B cell (primary cell): ENCODE measurements at places on chromosomes 11 and 22. TPM values are rescaled to one million over a fixed set of nuclear protein-coding genes. Genes with fewer than 3 reads are reported as not detected.

- peak overlapping the region; percentile 71 for H3K27ac ChIP-seq
- H3K4me1 ChIP-seq, result peaks cover 82% of the 10 kb centered on the region
- H3K27me3 ChIP-seq, result no peaks in the 10 kb centered on the region
- peaks cover 36% of the 10 kb centered on the region for H3K36me3 ChIP-seq
Observed at GRCh38 chr22:38754751-38755154, 1.0 kb downstream of the SUN2 start.

GRCh38 chr11:25650319-25650718 is 681.6 kb upstream of the ANO3 start:
- H3K27ac ChIP-seq, result no peak overlapping the region
- no peak for DNase-seq
- no peaks in the 10 kb centered on the region for H3K4me1 ChIP-seq
- H3K4me3 ChIP-seq, result no peak overlapping the region

- H3K4me1 ChIP-seq, result no peaks in the 10 kb centered on the region
- no peak overlapping the region for H3K27ac ChIP-seq
- H3K27me3 ChIP-seq, result no peaks in the 10 kb centered on the region
Observed at GRCh38 chr22:47151490-47151889, 389.0 kb downstream of the TBC1D22A start.

- H3K36me3 ChIP-seq, result no peaks in the 10 kb centered on the region
- no peak overlapping the region for H3K27ac ChIP-seq
- no peaks in the 10 kb centered on the region for H3K27me3 ChIP-seq
- DNase-seq, result no peak
- no peaks in the 10 kb centered on the region for H3K4me1 ChIP-seq
Observed at GRCh38 chr11:40273192-40273732, 1186.2 kb downstream of the LRRC4C start.

- H3K36me3 ChIP-seq, result no peaks in the 10 kb centered on the region
- peaks cover 15% of the 10 kb centered on the region for H3K27me3 ChIP-seq
- H3K27ac ChIP-seq, result no peak overlapping the region
- no peak overlapping the region for H3K4me3 ChIP-seq
- no peak for DNase-seq
Observed at GRCh38 chr11:117489999-117490679, 162.5 kb downstream of the CEP164 start.

DNA sequence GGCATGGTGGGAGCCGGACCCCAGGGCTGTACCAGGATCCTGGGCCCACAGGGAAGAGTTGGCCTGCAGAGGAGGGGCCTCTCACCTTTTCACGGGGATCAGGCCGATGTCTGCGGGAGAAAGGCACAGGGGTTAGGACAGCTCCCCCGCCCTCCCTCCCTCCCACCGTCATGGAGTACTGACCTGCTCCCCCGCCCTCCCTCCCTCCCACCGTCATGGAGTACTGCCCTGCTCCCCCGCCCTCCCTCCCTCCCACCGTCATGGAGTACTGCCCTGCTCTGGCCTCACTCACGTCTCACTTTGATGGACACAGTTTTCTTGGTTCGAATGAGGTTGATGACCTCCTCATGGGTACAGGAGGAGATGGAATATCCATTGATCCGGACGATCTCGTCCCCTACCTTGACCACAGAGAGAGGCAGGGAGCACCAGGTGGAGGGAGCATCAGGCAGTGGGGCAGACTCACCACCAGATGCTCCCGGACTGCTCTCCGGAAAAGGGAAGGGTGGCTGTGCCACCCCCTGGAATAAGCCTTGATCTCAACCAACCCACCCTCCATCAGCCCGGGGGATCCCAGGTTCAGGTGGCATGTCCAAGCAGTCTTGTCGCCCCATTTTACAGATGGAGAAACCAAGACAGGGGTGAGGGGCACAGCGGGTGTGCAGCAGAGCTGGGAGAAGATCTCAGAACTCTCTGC is 17.1 kb downstream of the USH1C start:
- H3K27me3 ChIP-seq, result no peaks in the 10 kb centered on the region
- H3K27ac ChIP-seq, result no peak overlapping the region
- no peaks in the 10 kb centered on the region for H3K4me1 ChIP-seq
- H3K4me3 ChIP-seq, result no peak overlapping the region

DNA sequence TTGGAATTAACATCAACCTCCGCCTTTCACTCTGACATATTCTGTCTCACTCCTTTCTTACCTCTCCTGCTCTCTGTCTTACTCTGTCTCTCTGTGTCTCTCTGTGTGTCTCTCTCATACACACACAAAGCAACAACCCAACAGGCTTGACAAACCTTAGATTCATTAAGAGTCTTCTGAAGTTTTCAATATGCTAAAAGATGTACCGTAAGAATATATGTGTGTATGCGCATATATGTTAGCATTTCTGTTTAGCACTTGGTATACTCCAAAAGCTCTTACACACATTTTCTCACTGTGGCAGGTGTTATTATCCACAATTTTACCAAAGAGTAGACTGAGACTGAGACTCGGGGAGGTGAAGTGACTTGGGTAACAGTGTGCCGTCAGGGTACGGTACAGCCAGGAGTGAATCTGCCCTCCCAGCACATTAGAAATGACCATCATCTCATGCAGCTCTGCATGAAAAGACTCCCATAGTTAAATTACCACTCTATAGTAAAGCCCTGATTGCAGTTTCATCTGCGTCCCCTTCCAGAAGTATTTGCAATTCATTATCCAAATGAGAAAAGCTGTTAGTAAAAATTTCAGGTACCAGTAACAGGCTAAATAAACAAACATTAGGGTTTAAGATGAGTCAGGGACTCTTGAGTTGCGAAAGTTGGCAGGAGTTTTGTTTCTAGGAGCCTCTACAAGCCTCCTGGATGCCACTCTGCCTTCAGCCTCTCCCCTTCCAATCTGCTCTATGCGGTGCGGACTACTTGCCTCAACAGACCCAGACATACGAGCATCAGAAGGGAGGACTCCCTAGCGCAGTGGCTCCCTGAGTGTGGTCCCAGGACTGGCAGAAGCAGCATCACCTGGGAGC is 195.2 kb upstream of the TMEM45B start:
- DNase-seq, result no peak
- H3K4me1 ChIP-seq, result no peaks in the 10 kb centered on the region
- H3K27me3 ChIP-seq, result no peaks in the 10 kb centered on the region
- H3K36me3 ChIP-seq, result no peaks in the 10 kb centered on the region
- H3K4me3 ChIP-seq, result no peak overlapping the region
- no peak overlapping the region for H3K27ac ChIP-seq

DNA sequence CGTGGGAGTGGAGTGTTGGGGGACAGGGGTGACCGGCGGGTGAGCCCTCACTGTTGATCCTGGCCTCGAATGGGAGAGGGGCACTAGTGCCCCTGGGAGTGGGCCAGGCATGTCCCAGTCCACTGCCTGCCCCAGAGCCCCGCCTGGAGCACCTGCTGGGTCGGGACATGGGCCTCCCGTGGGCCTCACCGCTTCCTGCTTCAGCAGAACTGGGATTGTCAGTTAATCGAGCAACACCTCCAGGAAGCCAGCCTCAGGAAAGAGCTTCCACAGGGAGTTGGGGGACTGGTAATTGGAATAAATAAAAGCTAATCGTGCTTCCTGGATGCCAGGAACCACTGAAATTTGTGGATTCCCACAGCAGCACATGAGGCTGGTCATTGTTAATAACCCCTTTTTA is 43.8 kb downstream of the PARVB start:
- peaks cover 46% of the 10 kb centered on the region for H3K4me1 ChIP-seq
- peak overlapping the region; percentile 91 for H3K27ac ChIP-seq
- H3K27me3 ChIP-seq, result no peaks in the 10 kb centered on the region

LRP5 gene
- 13.9 and 15.7 TPM in 2 replicates for total RNA-seq

NXPE2 gene
- not detected in 2 replicates for total RNA-seq

CRYBB1 gene
- not detected in 2 replicates for total RNA-seq

RBMXL2 gene
- total RNA-seq, result not detected in 2 replicates

SHISAL1 gene
- total RNA-seq, result not detected in 2 replicates

CEP126 gene
- 9.1 and 9.4 TPM in 2 replicates for total RNA-seq

TRIM49 gene
- total RNA-seq, result not detected in 2 replicates
